ENCODE measurements at places on chromosomes 3 and 15. TPM values are rescaled to one million over a fixed set of nuclear protein-coding genes. Genes with fewer than 3 reads are reported as not detected.

Gene GOLGA8S
- total RNA-seq, result 0.57 TPM

Gene BTLA
- not detected for total RNA-seq

Gene SERINC4
- total RNA-seq, result not detected

Gene RNU5B-1
- total RNA-seq, result not detected

Gene IL5RA
- total RNA-seq, result 0.98 TPM

Gene SLC12A8
- total RNA-seq, result 1.0 TPM

Gene LIPC
- 0.51 TPM for total RNA-seq

Gene LYZL4
- total RNA-seq, result not detected

Gene ISLR
- 52.0 TPM for total RNA-seq

Gene GHSR
- total RNA-seq, result not detected

Gene SEMA3B
- 2.4 TPM for total RNA-seq

Gene FGF7
- 109 TPM for total RNA-seq

Gene TPRA1
- total RNA-seq, result 32.3 TPM

Gene CCK
- total RNA-seq, result not detected

All from subcutaneous adipose tissue (tissue), 4 donors.